T-helper 2 cell (primary cell): ENCODE measurements at places on chromosomes 7 and 10.
A peak's percentile ranks its signal among the peaks of the same experiment; 100 is the strongest.

DNA sequence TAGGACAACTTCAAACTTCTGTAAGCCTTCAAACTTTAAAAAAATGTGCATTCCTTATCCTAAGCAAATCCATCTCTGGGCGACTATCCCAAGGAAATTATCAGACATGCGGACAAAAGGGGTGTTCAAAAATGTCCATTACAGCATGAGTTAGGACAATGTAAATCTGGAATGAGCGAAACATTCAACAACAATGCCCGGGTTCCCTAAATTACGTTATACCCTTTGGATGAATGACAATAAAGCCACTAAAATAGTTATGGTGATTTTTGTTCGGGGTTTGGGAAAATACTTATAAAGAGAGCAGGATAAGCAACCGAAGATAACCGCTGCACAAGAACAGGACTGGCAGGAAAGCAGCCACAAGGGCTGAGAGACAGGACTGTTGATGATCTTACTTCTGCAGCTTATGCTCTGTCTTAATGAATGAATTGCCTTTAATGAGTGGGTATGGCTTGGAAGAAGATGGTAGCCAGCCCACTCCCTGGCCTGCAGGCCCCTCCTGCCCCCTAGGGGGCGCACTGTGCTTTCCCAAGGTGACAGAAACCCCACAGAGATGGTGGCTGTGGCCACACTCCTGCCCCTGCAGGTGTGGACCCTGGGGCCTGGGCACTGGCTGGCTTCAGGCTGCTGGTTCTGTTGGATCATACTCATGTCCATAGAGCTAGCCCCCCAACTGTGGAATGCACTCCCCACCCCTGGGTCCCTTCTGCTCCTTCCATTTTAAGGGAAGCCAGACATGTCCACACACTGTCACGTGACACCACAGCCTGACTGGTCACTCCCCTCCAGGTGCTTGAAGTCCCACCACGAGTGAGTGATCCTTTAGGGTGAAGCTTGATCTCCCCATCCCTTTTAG lies 45.0 kb downstream of the ZCCHC24 start:
- DNase-seq, result peak; percentile 46

DNA sequence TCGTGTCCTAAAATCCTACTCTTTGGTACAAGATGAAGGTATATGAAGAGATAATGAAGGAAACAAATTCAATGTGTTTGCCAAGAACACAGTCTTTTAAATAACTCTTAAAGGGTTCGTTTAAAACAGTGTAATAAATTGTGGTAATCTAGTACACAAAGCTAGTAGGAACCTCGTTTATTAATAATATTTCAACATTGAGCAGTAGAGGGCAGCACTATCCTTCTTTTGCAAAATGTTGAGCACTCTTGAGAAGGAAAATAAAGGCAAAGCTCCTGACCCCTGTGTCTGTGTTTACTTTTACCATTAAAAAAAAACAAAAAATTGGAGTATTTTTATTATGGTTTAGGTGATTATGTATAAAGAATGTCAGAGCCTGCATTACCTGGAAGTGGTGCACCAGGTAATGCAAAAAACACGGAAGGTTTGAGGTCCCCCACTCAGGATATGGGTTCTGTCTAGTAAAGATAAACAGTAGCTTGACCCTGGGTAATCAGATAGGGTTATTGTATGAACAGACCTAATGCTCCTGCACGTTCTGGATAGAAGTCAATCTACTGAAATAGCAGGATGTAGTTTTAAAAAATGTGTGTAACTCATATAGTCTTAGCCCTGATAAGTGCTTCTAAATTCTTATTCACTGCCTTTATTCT lies 5.7 kb upstream of the GOT1 start:
- DNase-seq, result no peak

- DNase-seq, result peak; percentile 13
These were observed 94.9 kb upstream of the EEPD1 start for GRCh38 chr7:36058020-36058592.

DNA sequence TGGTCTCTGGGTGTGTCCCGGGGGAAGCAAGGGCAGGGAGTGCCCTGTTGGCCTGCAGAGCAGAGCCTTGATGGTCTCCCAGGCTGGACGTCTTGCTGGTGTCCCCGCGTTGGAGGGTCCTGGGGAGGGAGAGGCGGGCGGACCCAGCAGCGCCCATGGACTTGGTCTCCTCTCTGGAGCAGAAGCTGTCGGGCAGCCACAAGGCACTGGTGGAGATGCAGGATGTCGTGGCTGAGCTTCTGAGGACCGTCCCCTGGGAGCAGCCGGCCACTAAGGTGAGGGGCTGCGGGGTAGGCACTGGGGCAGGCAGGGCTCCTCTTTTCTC lies 20.9 kb downstream of the TTYH3 start:
- DNase-seq, result no peak

GRCh38 chr10:104574427-104574826 lies 66.7 kb upstream of the SORCS3 start:
- DNase-seq, result no peak

GRCh38 chr7:49703881-49704280 lies 69.6 kb upstream of the VWC2 start:
- DNase-seq, result no peak
